ENCODE measurements at places on chromosomes 5 and 9.

DNA sequence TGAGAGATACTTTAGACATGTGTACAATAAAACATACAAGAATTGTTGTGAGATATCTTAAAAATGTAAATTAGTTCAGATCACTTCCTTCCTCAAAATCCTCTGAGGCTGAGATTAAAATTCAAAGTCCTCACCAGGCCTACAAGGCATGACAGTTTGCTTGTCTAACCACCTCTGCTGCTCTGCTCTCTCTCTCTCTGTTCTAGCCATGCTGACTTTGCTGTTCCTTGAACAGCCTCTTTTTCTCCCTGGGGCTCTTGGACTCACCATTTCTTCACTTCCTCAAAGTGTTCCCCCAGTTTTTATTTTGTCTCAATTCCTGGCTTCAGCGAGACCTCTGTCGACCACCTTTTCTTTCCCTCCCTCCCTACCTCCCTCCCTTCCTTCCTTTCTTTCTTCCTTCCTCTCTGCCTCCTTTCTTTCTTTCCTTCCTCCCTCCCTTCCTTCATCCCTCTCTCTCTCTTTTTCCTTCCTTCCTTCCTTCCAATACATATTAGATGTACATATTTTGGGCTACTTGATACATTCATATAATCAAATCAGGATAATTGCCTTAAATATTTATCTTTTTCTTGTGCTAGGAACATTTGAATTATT is 27.0 kb downstream of the CATSPER3 start:
- DNase-seq, result no peak

- no peak for DNase-seq
Measured at GRCh38 chr5:75335952-75336614, 937 bp upstream of the HMGCR start.

DNA sequence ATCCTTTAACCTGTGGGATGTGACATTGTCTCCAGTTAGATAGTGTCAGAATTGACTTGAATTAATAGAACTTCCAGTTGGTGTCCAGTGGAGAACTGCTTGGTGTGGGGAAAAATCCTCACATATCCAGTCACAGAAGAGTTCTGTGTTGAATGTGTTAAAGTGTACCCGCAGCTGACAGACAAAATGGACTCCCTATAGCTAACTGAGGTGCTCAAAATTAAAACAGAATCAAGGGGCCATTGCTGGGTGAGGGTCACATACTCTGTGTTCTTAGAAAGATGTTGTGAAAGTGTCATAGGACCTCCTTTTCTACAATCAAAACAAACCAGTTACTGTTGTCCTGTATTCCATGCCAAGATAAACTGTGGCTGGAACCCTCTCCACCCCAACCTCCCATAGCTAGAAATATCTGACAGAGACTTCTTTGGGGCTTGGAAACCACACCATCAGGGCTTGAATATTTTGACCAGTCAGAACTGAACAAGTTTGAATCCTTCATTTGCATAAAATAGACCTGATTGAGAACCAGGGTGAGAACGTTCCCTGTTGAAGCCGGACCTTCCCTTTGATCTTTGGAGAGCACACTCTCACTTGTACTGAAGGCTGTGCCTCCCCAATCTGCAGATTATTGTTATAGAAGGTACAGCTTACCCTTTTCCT is 164.0 kb upstream of the ZNF608 start:
- no peak for DNase-seq

DNA sequence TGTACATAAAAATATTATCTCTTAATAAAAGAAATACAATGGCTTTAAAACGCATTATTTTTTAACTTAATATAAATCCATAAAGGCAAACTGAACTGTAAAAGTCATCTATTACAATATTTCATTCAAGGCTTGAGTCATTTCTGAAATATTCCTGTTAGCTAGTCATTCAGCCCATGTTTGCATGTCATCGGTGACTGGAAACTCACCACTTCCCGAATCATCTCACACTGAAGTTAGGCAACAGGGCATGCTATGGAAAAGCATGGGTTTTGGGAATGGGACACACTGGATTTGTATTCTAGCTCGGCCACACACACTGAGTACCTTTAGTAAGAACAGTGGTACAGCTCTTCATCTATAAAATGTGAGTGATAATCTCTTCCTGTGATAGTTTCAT is 691.1 kb upstream of the C9orf72 start:
- DNase-seq, result no peak

- DNase-seq, result no peak
Measured at GRCh38 chr9:115978659-115979096, 174.9 kb upstream of the PAPPA start.

DNA sequence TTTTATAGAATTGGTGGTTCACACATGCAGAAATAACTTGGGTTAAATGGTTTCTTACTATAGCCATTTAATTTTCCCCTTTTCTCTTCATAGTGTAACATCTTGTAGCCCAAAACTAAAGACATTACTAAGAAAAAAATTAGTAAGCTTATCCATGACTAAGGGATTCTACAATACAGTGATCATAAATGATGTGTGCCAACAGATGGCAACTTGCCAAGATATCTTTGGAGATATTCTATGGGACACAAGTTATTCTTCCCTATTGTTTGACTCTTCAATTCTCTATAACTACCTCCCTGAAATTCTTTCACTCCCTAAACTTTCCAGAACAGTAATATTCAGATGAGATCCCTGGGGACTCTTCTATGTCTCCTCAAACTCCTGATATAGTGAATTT is 580.6 kb downstream of the PTPRD start:
- no peak for DNase-seq

- no peak for DNase-seq
Measured at GRCh38 chr9:92968081-92968480, 20.8 kb downstream of the FGD3 start.

- no peak for DNase-seq
Measured at GRCh38 chr5:133581348-133581747, 31.0 kb downstream of the FSTL4 start.

- DNase-seq, result no peak
Measured at GRCh38 chr9:68808338-68808890, 103.4 kb downstream of the PIP5K1B start.

DNA sequence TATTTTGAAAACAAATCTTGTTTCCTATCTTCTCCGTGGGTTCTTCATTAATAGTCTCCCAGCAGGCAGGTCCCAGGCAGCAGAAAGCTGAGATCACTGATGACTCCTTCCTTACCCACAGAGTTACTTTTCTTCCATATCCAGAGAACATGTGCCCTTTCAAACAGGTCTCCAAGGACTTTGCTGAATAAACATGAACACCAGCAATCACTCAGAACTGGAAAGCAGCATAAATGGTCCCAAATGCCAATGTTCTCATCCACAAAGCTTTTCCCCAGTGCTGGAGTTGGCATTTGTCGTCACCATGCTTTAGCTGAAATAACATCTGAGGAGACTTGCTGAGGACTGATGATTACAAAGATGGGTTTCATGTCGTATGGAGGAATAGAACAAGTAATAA is 134.0 kb downstream of the YIPF5 start:
- no peak for DNase-seq

- no peak for DNase-seq
Measured at GRCh38 chr9:74172874-74173273, 324.3 kb upstream of the RORB start.

- no peak for DNase-seq
Measured at GRCh38 chr5:77633709-77634108, 4.8 kb downstream of the OTP start.

DNA sequence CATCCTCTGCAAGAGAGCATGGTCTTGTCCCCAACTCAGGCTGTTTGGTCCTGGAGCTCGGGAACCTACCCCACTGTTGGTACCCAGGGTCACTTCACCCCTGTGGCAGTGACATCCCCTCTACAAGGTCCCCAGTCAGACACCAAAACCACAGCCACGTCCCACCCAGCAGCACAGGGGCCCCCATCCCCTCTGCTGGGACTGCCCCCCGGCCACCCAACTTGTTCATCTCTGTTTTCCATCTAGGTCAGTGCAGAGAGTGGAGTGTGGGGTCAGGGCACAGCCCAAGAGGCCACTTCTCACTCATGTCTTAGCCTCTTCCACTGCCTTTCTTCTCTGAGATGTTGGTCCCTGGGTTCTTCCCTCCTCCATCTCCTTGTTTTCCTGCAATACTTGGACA is 233.9 kb upstream of the NFIL3 start:
- no peak for DNase-seq

- no peak for DNase-seq
Measured at GRCh38 chr5:34684281-34684979, 28.3 kb downstream of the RAI14 start.

GRCh38 chr5:67771221-67771620 is 444.3 kb upstream of the PIK3R1 start:
- DNase-seq, result no peak

GRCh38 chr9:132630116-132630515 is 39.7 kb downstream of the DDX31 start:
- no peak for DNase-seq

DNA sequence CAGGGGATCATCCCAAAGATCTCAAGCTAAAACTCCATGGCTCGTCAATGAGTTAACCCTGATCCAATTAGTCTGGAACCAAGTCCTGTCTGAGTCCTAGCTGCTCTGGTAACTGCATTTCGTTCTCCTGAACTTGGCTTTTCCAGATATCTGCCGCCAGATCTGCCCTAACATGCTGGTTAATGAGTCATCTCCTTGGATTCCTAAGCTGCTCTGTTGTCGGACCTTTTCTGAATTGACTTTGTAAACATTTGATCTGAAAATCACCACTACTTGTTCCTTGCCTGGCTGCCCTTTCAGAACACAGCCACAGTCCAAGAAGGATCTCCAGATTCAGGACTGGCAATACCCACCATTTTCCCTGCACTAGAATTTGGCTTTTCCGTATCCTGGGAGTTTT is 473.0 kb downstream of the ZSWIM6 start:
- DNase-seq, result no peak

GRCh38 chr9:105683688-105684275 is 10.6 kb upstream of the TMEM38B start:
- no peak for DNase-seq

DNA sequence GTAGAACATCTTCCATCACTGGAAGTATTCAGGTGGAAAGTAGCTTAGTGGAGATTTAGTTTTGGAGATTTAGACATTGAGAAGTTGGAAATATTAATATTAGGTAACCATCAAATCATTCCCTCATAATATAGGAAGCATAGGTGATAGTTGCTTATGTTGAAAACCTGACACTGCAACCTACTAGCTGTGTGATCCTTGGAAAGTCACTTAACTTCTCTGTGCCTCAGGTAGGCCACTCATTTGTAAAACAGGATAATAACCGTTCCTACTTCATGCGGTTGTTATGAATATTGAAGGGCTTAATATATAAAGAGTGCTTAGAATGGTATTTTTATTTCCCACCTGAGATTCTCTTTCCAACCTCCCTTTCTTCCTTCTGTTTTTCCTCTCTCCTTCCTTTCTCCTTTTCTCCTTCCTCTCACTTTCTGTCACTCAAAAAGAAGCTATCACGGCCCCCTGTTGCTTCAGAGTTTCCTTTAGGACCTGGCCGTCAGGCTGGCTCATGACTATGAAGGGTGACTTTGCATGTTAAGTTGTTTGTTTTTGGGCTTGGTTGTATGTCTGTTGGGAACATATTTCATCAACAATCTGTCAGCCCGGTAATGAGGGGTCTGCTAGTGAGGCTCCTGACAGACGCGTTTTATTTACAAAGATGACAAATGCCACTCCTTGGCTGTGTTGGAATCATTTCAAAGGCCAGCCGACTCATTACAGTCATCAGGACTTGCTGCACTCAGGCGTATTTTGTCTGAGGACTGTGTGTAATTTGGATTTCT is 31.0 kb downstream of the DOCK2 start:
- no peak for DNase-seq

- DNase-seq, result no peak
Measured at GRCh38 chr9:81052846-81053245, 636.5 kb downstream of the TLE1 start.

GRCh38 chr5:143516249-143516648 is 112.8 kb upstream of the NR3C1 start:
- no peak for DNase-seq

DNA sequence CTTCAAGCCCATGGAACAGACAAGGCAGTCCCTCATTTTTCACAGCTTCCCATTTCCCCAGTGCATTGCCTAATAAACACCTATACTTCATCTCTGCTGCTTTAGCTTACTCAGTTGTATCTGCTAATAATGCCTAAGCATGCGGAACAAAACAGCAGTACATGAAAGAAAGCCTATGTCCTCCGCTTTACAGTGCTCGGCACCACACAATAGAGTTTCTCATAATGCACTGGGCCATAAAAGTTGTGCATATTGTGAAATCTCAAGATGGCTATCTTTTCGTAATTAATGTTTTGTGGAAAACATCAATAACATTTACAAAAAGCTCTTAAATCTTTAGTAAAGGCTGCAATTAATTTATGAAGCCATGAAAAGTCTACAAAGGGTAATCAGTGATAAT is 69.3 kb downstream of the DENND1A start:
- no peak for DNase-seq

- DNase-seq, result no peak
Measured at GRCh38 chr9:27395484-27395921, 98.6 kb upstream of the EQTN start.

GRCh38 chr9:81906671-81907070 is 21.6 kb upstream of the SPATA31D4 start:
- DNase-seq, result no peak

- no peak for DNase-seq
Measured at GRCh38 chr5:54007827-54008777, 302.3 kb downstream of the ARL15 start.

DNA sequence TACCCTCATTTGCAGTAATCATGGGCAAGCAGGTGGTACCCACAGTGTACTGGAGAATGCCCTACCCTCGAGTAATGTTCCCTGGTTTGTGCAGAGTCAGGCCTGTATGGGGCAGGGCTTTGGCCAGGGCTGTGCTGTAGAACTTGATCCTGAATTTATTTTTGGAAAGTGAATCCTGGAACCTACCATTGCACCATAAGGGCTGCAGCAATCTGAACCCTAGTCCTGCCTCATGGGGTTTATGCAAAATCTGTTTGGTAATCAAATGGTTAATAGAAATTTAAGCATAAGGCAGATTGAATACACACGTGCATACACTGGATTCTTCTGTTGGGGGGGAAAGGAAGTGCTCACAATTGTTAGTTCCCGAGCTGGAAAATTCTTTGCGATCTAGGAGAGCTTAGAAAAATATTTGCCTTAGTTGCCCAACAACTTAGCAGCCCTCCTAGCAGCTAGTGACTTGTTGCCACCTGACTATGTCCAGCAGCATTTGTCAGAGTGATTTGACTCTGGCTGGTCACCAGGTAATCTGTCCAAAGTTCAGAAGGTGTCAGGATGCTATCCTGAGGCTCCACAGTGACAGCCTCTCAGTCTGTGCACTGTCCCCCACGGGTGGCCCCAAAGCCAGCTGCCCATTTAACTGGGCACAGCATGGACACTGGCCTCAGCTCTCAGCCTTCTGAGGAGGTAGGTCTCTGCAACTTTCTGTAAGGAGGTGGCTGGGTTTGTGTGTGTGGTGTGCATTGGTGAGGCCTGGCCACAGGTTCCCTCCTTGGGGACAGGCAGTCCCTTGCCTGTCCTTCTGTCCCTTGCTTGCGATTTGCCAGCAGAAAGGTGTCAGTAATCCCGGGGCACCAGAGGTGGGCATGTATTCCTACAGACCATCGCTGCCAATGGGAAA is 8.3 kb downstream of the MVB12B start:
- no peak for DNase-seq

- DNase-seq, result no peak
Measured at GRCh38 chr5:33891446-33891787, 373 bp downstream of the ADAMTS12 start.
